ENCODE measurements at places on chromosomes 1 and 21. TPM values are rescaled to one million over a fixed set of nuclear protein-coding genes. Genes with fewer than 3 reads are reported as not detected.

The UQCRHL gene
- polyA plus RNA-seq = 1.3 TPM

The PEAR1 gene
- 0.03 TPM for polyA plus RNA-seq

GRCh38 chr1:12553963-12554362 is 64.0 kb downstream of the DHRS3 start:
- H3K4me3 ChIP-seq = no peak overlapping the region
- no peaks in the 10 kb centered on the region for H3K4me1 ChIP-seq
- no peak overlapping the region for H3K27ac ChIP-seq
- DNase-seq = no peak
- no peaks in the 10 kb centered on the region for H3K36me3 ChIP-seq

The SLAMF9 gene
- polyA plus RNA-seq = not detected

- H3K27me3 ChIP-seq = no peaks in the 10 kb centered on the region
- H3K27ac ChIP-seq = no peak overlapping the region
- peaks cover 13% of the 10 kb centered on the region for H3K36me3 ChIP-seq
- H3K4me1 ChIP-seq = no peaks in the 10 kb centered on the region
These were observed 22.6 kb downstream of the ANKRD13C start for GRCh38 chr1:70331962-70332361.

The CFHR2 gene
- not detected for polyA plus RNA-seq

The SHISA4 gene
- 0.12 TPM for polyA plus RNA-seq

- no peak overlapping the region for H3K4me3 ChIP-seq
- no peaks in the 10 kb centered on the region for H3K4me1 ChIP-seq
These were observed 752.1 kb downstream of the LTN1 start for GRCh38 chr21:28240586-28240985.

The DNALI1 gene
- polyA plus RNA-seq = not detected

- no peaks in the 10 kb centered on the region for H3K4me1 ChIP-seq
- H3K27me3 ChIP-seq = no peaks in the 10 kb centered on the region
- no peak overlapping the region for H3K27ac ChIP-seq
- no peaks in the 10 kb centered on the region for H3K36me3 ChIP-seq
These were observed 37.7 kb downstream of the VTCN1 start for GRCh38 chr1:117173006-117173405.

DNA sequence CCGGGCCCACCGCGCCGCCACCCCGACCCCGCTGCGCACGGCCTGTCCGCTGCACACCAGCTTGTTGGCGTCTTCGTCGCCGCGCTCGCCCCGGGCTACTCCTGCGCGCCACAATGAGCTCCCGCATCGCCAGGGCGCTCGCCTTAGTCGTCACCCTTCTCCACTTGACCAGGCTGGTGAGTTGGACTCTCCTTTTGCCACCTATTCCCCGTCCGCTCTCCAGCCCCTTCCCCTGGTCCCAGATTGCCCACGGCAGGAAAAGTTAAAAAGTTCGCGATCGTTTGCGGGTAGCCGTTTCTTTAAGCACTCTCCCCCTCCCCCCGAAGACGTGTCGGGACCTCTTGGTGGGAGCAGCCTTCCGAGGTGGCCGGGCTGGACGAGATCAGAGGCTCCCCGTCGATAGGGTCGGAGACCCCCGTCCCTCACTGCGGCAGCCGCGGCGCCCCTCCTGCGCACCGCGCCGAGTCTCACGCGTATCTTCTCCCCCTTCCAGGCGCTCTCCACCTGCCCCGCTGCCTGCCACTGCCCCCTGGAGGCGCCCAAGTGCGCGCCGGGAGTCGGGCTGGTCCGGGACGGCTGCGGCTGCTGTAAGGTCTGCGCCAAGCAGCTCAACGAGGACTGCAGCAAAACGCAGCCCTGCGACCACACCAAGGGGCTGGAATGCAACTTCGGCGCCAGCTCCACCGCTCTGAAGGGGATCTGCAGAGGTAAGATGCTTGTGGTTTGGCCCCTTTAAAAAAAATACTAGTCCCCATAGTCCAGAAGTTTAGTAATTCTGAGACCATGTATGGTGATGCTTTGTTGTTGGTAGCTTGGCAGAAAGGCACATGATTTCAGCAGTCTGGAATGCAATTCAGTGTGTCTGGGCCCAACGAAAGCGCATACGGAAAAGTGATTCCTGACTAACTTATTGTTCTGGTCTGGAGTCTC is 576 bp downstream of the CCN1 start:
- H3K36me3 ChIP-seq = no peaks in the 10 kb centered on the region
- DNase-seq = peak; percentile 61
- peak overlapping the region; percentile 42 for H3K4me3 ChIP-seq
- H3K27ac ChIP-seq = no peak overlapping the region
- peaks cover 31% of the 10 kb centered on the region for H3K4me1 ChIP-seq

The TNFRSF9 gene
- 0.16 TPM for polyA plus RNA-seq

DNA sequence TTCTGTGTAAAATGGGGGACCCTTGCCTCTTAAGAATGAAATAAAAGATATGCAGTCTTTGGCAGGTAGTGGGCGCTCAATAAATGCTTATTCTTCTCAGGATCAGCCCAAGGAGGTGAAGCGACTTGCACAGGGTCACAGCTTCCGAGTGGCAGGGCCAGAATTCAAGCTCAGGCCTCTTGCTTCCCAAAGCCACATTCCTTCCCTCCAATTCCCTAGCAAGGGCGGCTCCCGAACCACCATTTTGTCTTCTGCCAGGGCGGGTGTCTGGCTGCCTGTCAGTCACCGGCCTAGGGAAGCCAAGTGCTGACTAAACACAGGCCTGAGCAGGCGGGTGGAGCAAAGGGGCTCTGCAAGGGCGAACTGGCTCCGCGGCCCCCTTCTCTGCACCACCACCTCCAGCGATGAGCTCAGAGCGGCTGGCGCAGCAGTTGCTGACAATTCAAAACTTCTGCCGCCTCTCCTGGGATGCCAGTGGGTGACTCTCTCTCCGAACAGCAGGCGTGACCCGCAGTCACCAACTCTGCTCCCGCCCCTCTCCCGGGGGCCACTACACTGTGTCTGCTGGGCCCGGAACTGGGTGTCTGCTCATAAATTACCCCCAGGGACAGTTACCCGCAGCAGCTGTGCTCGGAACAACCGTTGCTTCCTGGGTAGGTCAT is 10.8 kb downstream of the GPR3 start:
- peaks cover 16% of the 10 kb centered on the region for H3K36me3 ChIP-seq
- H3K27me3 ChIP-seq = no peaks in the 10 kb centered on the region
- DNase-seq = peak; percentile 78
- H3K27ac ChIP-seq = peak overlapping the region; percentile 79
- H3K4me1 ChIP-seq = peaks cover 67% of the 10 kb centered on the region
- H3K4me3 ChIP-seq = peak overlapping the region; percentile 32

The DIO1 gene
- not detected for polyA plus RNA-seq

GRCh38 chr1:194102607-194103006 is 916.2 kb upstream of the B3GALT2 start:
- no peaks in the 10 kb centered on the region for H3K36me3 ChIP-seq
- no peak overlapping the region for H3K4me3 ChIP-seq
- no peaks in the 10 kb centered on the region for H3K4me1 ChIP-seq
- no peak overlapping the region for H3K27ac ChIP-seq
- no peaks in the 10 kb centered on the region for H3K27me3 ChIP-seq
- DNase-seq = no peak

The ELF3 gene
- 1.6 TPM for polyA plus RNA-seq

Measured in B cell (primary cell).